Central memory CD8-positive, alpha-beta T cell (primary cell): ENCODE measurements at places on chromosomes 3 and 15.

DNA sequence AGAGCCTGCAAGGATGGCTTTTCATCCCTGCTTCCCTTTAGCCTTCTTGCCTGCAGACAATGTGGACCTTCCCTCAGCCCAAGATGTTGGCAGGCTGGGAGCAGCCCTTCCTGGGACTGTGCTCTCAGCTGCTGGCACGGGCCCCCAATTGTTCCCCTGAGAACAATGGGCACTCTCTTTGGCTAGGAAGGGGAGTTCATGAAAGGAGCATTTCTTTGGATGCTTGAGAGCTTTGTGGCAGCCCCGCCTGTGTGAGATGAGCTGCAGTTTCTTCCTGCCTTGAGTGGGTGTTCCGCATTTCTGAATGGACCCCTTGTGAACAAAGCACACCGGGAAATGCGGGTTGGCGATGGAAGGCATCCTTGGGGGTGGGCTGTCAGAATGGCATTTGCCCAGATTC is 35.0 kb upstream of the BSN start:
- peaks cover 42% of the 10 kb centered on the region for H3K4me1 ChIP-seq
- H3K4me3 ChIP-seq: no peak overlapping the region
- no peaks in the 10 kb centered on the region for H3K27me3 ChIP-seq
- peaks cover 21% of the 10 kb centered on the region for H3K36me3 ChIP-seq
- no peak overlapping the region for H3K27ac ChIP-seq
- no peak for DNase-seq

DNA sequence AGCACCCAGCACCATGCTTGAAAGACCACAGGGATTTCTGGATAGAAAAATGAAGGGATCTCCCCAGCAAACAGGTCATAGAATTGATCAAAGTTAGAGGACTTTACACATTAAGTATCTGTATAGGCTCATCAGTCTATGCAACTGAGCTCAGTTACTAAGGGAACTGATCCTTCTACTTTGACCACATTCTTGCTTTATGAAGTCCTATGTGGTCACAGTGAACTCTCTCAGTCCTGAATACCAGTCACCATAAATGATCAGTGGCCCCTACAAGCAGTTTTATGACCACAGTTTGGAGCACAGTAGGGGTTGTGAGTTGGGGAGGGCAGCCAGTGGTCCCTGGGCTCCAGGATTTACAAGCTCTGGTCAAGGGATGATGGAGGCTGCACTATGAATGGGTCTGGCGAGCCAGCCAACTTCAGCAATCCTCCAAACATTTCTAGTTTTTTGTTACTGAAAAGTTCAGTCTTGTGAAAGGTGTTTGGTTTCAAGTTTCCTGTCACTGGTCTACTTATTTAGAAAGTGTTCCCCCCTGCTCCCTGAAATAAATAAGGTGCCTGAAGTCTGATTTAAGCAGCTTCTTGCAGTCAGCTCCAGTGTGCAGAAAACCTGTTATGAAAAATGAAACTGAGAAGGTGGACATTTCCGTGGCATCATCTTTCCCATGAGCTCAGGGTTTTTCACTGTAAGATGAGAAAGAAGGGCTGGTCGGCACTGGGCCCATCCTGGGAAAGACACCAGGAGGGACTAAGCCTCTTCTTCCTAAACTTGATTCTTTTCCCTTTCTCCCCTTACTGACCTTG is 75.5 kb downstream of the DAPK2 start:
- H3K36me3 ChIP-seq: no peaks in the 10 kb centered on the region
- H3K27me3 ChIP-seq: no peaks in the 10 kb centered on the region
- H3K27ac ChIP-seq: peak overlapping the region; percentile 92
- H3K4me1 ChIP-seq: peaks cover 42% of the 10 kb centered on the region
- H3K4me3 ChIP-seq: peak overlapping the region; percentile 26

- H3K4me1 ChIP-seq: peaks cover 14% of the 10 kb centered on the region
- no peaks in the 10 kb centered on the region for H3K27me3 ChIP-seq
Observed at GRCh38 chr15:39597751-39598185, 16.9 kb downstream of the THBS1 start.

DNA sequence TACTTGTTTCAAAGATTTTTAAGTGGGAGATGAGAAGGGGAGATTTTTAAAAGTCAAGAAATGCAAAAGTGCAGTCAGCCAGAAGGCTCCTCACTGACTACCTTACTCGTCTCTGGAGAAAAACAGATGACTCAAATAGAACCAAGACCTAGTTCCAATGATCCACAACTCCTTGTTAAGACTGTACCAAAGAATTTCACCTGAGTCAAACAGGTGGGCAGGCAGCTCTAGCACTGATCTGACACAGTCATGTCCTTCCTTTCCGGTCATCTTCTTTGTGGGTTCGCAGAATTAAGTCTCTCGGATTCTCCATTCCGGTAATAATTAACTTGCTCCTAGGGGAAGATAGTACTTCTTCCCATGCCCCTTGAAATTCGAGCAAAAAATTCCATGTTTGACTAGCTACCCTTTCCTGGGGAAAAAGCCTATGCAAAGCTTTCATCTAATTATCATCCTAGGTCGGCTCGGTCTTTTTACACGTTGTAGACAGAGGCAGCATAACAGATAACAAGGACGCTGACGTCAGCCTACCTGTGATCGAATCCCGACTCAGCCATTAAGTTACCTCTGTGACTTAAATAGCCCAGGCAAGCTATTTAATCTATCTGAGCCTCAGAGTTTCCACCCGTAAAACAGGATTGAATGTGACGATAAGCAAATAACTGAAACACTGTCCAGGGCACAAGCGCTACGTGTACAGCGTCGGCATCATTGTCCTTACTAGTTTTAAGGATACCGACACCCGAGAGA is 758 bp downstream of the SELENOK start:
- H3K4me1 ChIP-seq: peaks cover 51% of the 10 kb centered on the region
- peak; percentile 61 for DNase-seq
- peak overlapping the region; percentile 100 for H3K27ac ChIP-seq
- H3K36me3 ChIP-seq: peaks cover 34% of the 10 kb centered on the region
- H3K27me3 ChIP-seq: no peaks in the 10 kb centered on the region

DNA sequence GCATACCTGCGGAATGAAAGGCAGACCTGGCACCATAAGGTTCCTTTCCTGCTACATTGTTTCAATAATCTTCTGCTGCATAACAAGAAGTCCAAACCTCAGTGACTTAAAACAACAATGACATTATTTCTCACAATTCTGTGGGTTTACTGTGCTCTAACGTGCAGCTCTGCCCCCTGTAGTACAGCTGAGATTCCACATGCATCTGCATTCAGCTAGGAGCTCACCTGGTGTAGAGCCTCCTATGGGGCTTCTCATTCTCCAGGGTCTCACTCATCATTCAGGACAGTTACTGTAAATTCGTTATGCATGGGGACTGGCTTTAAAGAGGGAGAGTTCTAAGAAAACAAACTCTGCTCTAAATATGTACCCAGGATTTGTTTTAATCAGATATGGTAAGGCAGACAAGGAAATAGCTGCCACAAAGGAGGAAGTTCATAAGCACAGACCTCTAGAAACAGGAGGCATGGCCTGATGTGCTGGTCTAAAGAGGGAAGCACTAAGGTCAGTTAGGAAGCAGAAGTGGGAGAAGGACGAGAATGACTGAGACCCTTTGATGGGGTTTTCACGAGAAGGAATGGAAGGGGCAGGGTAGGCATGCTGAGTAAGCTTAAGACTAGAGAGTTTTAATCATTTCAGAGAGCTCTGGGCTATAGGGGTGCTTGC is 347.0 kb downstream of the NEK10 start:
- no peak overlapping the region for H3K27ac ChIP-seq
- H3K4me3 ChIP-seq: no peak overlapping the region
- no peaks in the 10 kb centered on the region for H3K4me1 ChIP-seq
- no peaks in the 10 kb centered on the region for H3K27me3 ChIP-seq
- no peaks in the 10 kb centered on the region for H3K36me3 ChIP-seq
- no peak for DNase-seq

- H3K27me3 ChIP-seq: peaks cover 26% of the 10 kb centered on the region
- DNase-seq: no peak
- H3K4me3 ChIP-seq: no peak overlapping the region
- H3K36me3 ChIP-seq: peaks cover 2% of the 10 kb centered on the region
- peaks cover 16% of the 10 kb centered on the region for H3K4me1 ChIP-seq
Observed at GRCh38 chr3:125213946-125214542, 1.5 kb upstream of the SLC12A8 start.

DNA sequence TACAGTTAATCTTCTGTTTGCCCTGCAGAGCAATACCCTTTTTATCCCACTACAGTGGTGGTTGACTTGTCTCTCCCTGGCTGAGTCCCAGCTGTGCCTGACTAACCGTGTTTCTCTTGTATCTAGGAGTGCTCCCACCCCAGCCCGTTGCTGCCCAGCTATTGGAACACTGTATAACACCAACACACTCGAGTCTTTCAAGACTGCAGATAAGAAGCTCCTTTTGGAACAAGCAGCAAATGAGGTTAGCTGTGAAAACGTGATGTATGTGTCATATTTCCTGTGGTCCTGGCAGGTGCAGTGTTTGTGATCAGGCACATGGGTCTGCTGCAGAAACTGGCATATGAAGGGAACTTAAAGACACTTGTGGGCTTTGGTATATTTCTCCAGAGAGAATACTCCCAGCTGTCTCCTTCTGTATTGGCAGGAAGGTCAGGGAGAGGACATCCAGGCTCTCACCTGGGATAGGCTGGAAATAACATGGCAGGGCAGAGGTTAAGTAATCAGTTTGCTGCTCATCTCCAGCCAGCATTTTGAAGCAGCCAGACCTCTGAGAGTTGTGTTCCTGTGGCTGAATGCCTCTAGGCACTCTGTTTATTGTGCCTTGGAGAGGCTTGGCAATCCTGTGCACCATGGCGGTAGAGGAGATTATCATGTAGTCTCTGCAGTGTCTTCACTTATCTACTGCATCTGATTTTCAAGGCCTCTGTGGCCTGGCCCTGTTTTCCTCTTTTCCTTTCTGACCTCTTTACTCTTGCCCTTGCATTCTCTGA is 34.8 kb downstream of the ATG7 start:
- peak overlapping the region; percentile 92 for H3K27ac ChIP-seq
- H3K4me1 ChIP-seq: peaks cover 28% of the 10 kb centered on the region
- DNase-seq: no peak
- H3K4me3 ChIP-seq: peak overlapping the region; percentile 31

DNA sequence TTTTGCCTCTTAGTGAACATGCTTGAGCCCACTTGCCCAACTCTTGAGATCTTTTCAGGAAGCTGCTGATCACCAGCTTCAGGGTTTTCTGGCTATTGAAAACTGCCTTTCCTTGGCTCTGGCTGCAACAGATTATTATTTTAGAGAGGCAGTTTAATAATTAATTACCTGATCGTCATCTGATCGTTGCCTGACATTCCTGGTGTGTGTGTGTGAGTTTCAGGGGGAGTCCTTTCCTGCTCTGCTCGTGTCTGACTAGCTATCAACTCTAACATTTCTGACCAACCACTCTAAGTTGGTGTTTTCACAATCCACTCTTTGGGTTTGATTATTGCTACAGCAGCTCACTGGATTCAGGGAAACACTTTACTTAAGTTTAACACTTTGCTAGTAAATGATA is 84.3 kb upstream of the SPATA16 start:
- no peaks in the 10 kb centered on the region for H3K27me3 ChIP-seq
- H3K36me3 ChIP-seq: no peaks in the 10 kb centered on the region
- no peak overlapping the region for H3K27ac ChIP-seq
- no peak for DNase-seq
- no peak overlapping the region for H3K4me3 ChIP-seq

DNA sequence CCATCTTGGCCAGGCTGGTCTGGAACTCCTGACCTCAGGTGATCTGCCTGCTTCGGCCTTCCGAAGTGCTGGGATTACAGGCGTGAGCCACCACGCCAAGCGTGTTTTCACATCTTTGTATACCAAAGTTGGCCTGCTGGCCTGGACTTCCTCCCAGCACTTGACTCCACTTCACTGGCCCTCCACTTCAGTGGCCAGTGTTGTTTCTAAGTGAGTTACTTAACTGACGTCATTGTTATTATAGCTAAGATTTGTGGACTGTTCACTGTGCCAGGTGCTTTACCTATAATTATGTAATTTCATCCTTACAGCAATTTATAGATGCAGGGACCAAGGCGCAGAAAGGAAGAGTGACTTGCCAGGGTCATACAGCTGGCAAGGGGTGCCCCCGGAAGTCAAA is 52.0 kb downstream of the HRH1 start:
- no peaks in the 10 kb centered on the region for H3K4me1 ChIP-seq
- no peak for DNase-seq
- H3K27me3 ChIP-seq: peaks cover 37% of the 10 kb centered on the region
- H3K4me3 ChIP-seq: no peak overlapping the region
- no peaks in the 10 kb centered on the region for H3K36me3 ChIP-seq

DNA sequence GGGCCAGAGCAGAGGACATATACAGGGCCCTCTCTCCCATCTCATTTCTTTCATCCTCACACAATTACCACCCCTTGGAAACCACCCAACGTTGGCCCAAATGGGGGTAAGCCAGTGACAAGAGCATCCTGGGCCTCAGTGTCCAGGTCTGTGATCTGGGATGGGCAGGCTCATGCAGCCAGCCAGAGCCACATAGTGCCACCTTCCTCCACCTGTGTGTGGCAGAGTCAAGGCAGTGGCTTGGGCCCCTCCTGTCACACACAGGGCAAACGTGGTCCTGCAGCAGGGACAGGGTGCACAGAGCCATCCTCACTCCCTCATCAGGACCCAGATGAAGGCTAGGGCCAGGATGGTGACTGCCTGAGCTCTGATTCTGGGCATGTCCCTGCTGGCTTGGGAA is 2.3 kb upstream of the MYL3 start:
- peaks cover 9% of the 10 kb centered on the region for H3K27me3 ChIP-seq
- DNase-seq: no peak
- no peak overlapping the region for H3K4me3 ChIP-seq
- H3K36me3 ChIP-seq: no peaks in the 10 kb centered on the region
- H3K27ac ChIP-seq: no peak overlapping the region

GRCh38 chr15:72797338-72797689 is 13.8 kb upstream of the ADPGK start:
- no peak overlapping the region for H3K27ac ChIP-seq
- DNase-seq: no peak
- H3K36me3 ChIP-seq: peaks cover 2% of the 10 kb centered on the region
- peaks cover 32% of the 10 kb centered on the region for H3K27me3 ChIP-seq

DNA sequence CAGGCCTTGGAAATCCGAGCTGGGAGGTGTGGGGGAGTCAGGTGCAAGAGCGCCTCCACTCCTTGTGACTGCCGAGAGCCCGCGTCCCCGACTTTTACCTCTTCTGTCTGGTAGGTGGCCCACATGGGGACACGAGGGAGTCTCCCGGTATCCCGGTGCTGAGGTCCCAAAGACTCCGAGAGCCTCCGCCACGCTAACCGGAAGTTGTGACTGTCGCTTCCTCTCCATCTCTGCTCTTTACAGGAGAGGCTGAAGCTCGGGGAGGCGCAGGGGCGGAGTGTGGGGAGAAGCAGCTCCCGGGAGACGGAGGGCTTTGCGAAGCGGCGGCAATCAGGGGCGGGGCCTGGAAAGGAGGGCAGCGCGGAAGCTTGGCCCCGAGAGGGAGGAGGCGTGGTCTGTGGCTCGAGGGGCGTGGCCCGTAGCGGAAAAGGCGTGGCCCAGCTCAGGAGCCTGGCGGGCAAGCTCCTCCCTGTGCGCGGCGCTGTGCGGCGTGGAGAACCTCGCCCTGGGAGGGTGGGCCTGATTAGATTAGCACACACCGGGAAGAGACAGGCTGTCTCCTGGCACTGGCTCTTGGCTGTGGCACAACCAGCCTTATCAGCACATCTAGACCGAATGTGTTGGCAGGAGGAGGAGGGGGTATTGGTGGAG is 143.9 kb downstream of the GABRB3 start:
- no peaks in the 10 kb centered on the region for H3K27me3 ChIP-seq
- H3K4me1 ChIP-seq: no peaks in the 10 kb centered on the region
- no peak for DNase-seq
- H3K4me3 ChIP-seq: no peak overlapping the region
- no peak overlapping the region for H3K27ac ChIP-seq
- no peaks in the 10 kb centered on the region for H3K36me3 ChIP-seq
